ENCODE measurements at places on chromosomes 5 and 9. TPM values are rescaled to one million over a fixed set of nuclear protein-coding genes. Genes with fewer than 3 reads are reported as not detected.

CD72 gene
- 0.55 TPM for total RNA-seq

HMGCS1 gene
- total RNA-seq: 116 TPM

CCDC192 gene
- not detected for total RNA-seq

PCDHA5 gene
- total RNA-seq: not detected

FBP1 gene
- 0.24 TPM for total RNA-seq

GRCh38 chr5:14668181-14668591, 3.7 kb downstream of the OTULIN start:
- DNase-seq: no peak
- H3K36me3 ChIP-seq: peaks cover 17% of the 10 kb centered on the region
- no peaks in the 10 kb centered on the region for H3K27me3 ChIP-seq
- H3K4me3 ChIP-seq: no peak overlapping the region

DNA sequence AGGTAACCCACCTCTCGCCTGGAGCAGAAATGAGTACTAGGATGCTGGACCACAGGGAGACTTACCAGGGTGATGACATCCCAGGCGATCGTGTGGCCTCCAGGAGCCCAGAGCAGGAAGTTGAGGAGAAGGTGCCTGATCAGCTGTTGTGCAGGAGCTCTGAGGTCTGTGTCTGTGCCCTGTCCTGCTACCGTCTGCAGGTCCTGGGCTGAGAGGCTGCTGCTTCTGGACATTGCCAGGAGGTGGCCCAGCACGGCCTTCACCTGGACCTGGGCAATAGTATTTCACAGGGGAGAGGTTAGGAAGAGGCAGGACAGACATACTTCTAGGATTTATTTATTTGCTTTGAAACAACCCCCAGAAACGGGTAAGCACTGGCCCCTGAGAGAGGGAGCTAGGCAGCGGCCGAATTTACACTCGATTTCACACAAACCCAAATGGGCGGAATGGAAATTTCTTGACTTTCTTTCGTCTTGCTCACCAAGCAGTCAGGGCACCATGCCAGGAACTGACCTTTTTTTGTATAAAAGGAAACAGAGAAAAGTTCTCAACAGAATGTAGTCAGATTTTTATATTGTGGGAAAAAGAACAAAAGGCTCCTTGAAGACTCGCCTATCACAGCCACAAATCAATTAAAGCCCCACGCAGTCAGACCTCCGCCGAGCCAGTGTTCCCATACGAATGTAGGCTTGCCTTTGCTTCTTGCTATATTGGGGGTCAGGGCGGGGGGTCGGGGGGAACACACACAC, 210.3 kb downstream of the FANCC start:
- H3K4me3 ChIP-seq: no peak overlapping the region
- no peak overlapping the region for H3K27ac ChIP-seq
- DNase-seq: no peak
- peaks cover 7% of the 10 kb centered on the region for H3K4me1 ChIP-seq
- H3K27me3 ChIP-seq: no peaks in the 10 kb centered on the region

- no peak for DNase-seq
- no peaks in the 10 kb centered on the region for H3K4me1 ChIP-seq
- no peak overlapping the region for H3K27ac ChIP-seq
- no peak overlapping the region for H3K4me3 ChIP-seq
- no peaks in the 10 kb centered on the region for H3K36me3 ChIP-seq
Observed at GRCh38 chr9:106864373-106865143, 1.6 kb downstream of the ZNF462 start.

DNA sequence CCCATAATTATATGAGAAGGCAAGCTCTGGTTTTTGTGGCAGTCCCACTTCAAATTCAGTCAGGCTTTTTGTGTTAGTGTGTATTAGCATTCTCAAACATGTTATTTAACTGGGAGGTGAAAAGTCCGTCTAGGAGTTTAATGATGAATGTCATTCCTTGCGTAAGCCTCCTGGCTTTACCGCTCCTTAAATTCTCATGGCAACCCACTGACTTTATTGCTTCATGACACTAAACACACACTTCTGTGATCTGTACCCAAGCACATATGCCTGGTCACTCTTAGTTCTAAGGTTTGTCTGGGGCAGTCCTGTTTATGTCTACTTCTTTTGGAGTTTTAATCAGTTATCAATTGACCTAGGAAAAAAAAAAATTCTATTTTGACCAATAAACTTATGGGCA, 677.9 kb upstream of the DMAC1 start:
- H3K36me3 ChIP-seq: no peaks in the 10 kb centered on the region
- DNase-seq: no peak
- no peaks in the 10 kb centered on the region for H3K27me3 ChIP-seq
- H3K4me1 ChIP-seq: no peaks in the 10 kb centered on the region
- no peak overlapping the region for H3K27ac ChIP-seq

FOXD4L4 gene
- not detected for total RNA-seq
